ENCODE measurements at places on chromosomes 11 and 22.

DNA sequence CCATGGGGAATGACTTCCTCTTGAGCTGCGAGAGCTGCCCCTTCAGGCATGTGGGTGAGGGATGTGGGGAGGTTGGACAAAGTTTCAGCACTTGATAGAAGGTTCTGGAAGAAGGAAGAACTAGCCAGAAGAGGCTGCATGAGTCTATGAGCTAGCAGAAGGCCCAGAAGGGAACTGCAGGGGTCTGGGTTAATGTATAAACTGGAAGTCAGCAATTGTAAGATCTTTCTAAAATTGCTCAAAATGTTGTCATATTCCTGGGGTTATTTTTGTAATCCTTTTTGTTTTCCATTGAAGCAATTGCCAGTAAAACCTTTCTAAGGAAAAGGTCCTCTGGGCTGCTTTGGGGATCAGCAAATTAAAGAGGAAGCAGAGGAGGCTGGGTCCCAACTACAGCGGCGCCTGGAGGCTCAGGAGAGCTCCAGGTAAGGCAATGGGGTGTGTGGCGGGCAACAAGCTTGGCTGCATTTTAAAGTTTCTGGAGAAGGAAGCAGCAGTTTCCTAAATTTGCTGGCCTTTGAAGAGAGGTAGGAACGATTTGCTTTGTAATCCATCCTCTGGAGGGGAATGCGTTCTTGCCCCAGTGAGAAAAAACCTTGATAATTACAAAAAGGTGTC, 29.2 kb downstream of the ADAMTS15 start:
- DNase-seq, result no peak

DNA sequence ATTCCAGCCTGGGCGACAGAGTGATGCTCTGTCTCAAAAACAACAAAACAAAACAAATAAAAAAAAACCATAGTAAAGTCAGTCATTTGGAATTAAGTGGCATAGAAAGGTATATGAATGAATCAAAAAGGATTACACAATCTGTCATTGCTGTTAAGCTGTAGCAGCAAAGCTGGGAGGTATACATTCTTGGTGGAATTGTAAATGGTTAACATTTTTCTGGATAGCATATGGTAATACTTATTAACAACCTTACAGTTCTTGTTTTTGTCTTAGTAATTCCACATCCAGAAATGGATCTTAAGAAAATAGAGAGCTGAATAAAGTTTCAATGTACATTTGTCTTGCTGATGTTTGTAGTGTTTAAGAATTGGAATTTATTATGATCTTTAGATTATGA, 30.0 kb downstream of the DDX10 start:
- no peak for DNase-seq

GRCh38 chr11:35419184-35419829, at the start of gene SLC1A2:
Gene SLC1A2, minus strand, starts transcription at chr11:35419558. Its CDS starts 592 bp downstream, at chr11:35418966.
- DNase-seq, result no peak

GRCh38 chr22:25154667-25154999, 45.0 kb upstream of the CRYBB3 start:
- no peak for DNase-seq

GRCh38 chr11:78156127-78156844, 16.9 kb upstream of the ALG8 start:
- no peak for DNase-seq

Data from GF-D8 (cell line).